ENCODE measurements at places on chromosomes 5 and 9.

DNA sequence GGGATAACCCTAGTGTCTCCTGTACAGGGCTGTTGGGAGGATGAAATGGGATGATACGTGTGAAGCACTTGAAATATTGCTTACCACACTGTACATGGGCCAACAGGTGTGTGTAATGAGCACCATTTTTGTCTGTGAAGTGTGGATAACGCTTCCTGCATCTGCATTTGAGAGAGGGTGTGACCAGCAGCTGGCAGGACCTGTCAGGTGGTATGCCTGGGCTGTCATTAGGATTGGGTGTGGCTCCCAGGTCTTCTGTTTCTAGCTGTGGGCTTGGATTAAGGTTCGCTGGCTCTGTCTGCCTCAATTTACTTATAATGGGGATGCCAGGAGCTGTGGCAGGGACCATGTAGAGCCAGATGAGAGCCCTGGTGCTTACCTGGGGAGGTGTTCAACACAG lies 74.4 kb downstream of the PRRT1B start:
- DNase-seq, result no peak

DNA sequence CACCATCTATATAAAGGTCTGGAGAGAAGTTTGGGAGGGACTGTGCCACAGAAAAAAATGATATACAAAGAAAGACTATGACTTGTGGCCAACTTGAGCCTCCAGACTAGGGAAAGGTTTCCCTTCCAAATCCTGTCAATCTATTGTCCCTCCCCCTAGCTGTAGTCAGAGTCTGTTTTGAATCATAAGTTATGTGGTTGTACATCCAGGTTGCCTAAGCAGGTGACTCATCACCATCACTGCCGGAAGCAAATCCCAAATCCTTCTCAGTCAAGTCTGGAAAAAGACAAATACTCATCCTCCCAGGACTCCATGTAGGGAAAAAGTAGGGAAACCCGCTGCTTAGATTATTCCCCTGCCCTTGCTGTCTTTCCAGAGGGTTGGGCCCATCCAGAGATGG lies 235.7 kb downstream of the CDK5RAP2 start:
- DNase-seq, result no peak

DNA sequence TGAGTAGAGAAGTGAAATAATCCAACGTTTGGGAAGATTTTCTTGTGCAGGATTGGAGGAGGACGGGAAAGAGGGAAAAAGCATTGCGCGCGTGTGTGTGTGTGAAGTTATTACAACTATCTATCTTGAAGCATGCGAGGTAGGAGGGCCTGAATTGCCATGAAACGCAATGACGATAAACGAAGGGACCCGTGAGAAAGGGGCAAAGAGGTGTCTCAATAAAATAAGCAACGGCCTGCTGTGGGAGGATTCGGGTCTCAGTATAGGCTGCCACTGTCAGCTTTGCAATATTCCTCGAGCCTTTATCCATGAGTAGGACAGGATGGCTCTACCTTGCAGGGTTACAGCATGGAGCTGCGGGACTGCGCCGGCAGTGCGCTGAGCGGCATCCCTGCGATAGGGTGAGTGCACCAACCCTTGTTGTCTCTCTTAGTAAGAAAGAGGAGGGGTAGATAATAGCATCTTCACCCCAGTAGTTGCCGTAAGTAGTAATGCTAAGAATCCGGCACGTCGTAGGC lies 631 bp upstream of the RCL1 start:
- DNase-seq, result no peak

GRCh38 chr5:74149395-74149794 lies 491.1 kb downstream of the ENC1 start:
- no peak for DNase-seq

GRCh38 chr9:115413304-115413703 lies 295.3 kb upstream of the TNC start:
- DNase-seq, result no peak

- DNase-seq, result no peak
Measured at GRCh38 chr5:118923295-118924005, 64.9 kb downstream of the DTWD2 start.

GRCh38 chr5:176743868-176744583 lies 66.3 kb upstream of the UNC5A start:
- no peak for DNase-seq

- no peak for DNase-seq
Measured at GRCh38 chr5:40033411-40033810, 608.6 kb upstream of the DAB2 start.

DNA sequence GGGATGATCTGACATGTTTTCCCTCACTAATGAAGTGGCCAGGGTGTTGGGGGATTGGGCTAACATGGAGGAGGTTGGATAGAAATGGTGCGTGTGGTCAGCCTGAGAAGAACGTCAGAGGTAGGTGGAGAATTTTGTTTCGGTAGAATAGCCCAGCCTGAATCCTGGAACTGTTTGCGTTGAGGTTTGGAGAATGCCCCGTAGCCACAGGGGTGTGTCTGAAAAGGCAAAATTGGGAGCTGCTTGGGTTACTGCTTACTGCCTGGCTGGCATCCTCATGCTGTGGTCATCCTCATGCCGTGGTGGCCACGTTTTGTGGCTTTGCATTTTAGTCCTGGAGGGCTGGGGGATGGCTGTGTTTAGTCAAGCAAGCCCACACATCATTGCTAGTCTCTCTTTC lies 236.9 kb downstream of the GOLPH3 start:
- DNase-seq, result no peak

DNA sequence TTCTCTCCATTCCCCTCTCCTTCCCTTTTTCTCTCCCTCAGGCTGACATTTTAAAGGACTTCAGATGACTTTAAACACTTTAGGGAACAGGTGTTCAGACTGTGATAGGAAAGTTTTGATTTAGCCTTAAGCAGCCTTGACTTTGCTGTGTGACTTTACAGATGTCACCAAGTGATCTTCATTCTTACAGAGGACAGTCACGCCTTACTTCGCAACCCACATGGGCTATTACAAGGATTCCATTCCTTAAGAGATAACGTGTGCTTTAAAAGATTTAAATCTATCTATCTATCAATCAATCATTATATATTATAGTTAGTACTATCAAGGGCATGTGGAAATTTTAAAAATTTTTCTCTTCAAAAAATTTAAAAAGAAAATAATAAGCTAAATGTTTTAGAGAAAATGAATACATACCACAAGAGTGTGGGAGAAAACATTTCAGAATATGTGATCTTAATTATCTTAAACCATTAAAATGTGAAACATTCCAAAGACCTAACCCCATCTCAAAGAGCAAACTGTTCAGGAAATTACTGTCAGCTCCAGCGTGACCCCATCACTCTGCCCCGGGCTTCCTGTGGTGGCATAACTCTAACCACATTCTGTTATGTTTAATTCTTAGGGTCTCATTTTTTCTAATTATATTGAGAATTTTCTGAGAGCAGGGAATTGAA lies 530.5 kb downstream of the SEMA5A start:
- DNase-seq, result no peak

- DNase-seq, result no peak
Measured at GRCh38 chr5:531101-531748, 7.0 kb upstream of the SLC9A3 start.

- no peak for DNase-seq
Measured at GRCh38 chr9:93309889-93310425, 126.0 kb downstream of the WNK2 start.

GRCh38 chr9:108162664-108163063 lies 673.1 kb upstream of the KLF4 start:
- DNase-seq, result no peak

DNA sequence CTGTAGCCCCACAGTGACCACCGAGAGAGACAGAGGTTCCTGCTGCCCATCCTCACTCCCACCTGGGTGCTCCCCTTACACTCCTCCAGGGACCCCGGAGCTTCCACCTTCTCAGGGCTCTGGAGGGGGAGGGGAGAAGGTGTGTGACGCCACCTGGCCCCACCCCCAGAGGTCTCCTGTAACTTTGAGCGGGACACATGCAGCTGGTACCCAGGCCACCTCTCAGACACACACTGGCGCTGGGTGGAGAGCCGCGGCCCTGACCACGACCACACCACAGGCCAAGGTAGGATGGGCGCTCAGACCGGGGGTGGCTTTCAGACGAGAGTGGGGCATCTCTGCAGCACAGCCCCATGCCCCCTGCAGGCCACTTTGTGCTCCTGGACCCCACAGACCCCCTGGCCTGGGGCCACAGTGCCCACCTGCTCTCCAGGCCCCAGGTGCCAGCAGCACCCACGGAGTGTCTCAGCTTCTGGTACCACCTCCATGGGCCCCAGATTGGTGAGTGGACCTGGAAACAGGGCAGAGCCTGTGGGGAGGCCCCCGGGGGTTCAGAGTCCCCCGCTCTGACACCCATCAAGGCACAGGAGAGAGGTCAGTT lies 4.5 kb downstream of the MAMDC4 start:
- DNase-seq, result peak; percentile 8

GRCh38 chr9:18490641-18491370 lies 16.9 kb downstream of the ADAMTSL1 start:
- DNase-seq, result no peak

DNA sequence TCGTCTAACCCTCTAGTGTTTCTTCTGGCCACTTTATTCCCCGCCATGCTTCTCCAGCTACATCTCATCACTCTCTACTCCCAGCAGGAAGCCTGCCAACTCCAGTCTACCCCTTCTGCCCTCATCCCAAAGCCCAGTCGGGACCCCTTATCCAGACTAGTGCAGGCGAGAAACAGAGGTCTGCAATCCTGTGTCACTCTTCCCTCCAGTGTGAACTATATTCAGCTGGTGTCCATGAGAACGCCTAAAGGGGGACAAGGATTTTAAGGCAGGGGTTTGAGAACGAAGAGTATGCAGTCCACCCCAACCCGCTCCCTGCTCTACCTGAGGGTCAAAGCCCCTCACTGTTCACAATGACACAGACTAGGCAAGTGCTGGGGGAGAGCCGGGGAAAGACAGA lies 41.7 kb upstream of the GABRP start:
- no peak for DNase-seq

GRCh38 chr9:128226412-128226801 lies 23.2 kb downstream of the DNM1 start:
- no peak for DNase-seq

DNA sequence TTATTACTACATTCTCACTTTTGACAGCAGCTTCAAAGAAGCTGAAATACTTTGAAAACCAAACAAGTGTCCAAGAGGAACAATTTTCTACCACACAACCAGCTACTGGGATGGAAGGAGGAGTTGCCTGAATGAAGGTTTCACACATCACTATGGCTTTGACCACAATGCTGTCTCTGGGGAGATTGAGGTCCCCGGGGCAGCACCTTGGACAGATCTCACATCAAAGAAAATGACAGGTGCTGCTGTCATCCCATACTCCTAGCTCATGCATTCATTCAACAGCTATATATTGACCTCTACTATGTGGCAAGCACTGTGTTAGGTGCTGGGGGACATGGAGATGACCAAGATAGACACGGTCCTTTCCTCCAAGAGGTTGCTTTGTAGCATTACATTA lies 233.2 kb upstream of the RASEF start:
- no peak for DNase-seq

- no peak for DNase-seq
Measured at GRCh38 chr9:120528829-120529228, 51.1 kb downstream of the CDK5RAP2 start.

All from GM06990 (cell line).